Activated CD4-positive, CD25-positive, alpha-beta regulatory T cell treated with anti-CD3 and anti-CD28 coated beads, Interleukin-2, amount 50 U/mL, for 16 hours (primary cell): ENCODE measurements at places on chromosomes 12 and 14.

DNA sequence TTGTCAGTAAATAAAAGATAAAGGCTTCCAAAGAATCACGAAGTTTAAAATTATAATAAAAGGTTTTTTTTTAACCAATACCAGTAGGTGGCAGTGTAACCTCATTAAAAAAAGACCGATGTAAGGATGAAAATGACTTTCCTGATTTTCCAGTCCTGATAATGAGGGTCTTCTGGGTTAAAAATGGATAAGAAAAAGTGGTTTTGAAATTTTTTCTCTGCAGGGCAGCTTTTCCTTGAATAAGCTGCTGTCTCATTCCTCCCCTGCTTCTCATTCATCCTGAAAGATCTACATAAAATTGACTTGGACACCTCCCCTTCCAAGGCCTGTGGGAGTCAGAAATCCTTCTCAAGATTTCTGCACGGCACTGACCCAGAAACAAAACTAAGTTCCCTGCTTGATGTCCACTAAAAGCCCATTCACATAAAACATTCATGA lies 58.9 kb upstream of the FBXO33 start:
- no peak for DNase-seq

GRCh38 chr14:93317875-93318807 lies 14.7 kb downstream of the BTBD7 start:
- DNase-seq: no peak

- DNase-seq: no peak
These were observed 16.7 kb downstream of the TMEM132D start for GRCh38 chr12:129887101-129887500.

DNA sequence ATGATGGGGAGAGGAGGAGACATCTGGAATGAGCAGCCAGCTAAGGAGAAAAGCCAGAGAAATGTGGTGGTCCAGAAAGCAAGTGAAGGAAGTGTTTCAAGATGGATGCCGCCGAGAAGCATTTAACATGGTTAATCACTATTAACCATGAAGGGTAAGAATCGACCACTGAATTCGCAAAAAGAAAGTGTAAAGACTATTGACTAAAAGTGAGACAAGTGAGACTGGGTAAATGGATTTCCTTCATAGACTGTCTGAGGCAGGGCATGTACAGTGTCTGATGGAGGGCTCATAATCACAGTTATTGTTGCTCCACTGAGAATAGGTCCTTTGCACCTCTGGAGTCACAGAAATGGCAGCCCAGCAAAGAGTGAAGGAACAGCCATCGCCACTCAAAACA lies 25.3 kb upstream of the CLMN start:
- DNase-seq: no peak

DNA sequence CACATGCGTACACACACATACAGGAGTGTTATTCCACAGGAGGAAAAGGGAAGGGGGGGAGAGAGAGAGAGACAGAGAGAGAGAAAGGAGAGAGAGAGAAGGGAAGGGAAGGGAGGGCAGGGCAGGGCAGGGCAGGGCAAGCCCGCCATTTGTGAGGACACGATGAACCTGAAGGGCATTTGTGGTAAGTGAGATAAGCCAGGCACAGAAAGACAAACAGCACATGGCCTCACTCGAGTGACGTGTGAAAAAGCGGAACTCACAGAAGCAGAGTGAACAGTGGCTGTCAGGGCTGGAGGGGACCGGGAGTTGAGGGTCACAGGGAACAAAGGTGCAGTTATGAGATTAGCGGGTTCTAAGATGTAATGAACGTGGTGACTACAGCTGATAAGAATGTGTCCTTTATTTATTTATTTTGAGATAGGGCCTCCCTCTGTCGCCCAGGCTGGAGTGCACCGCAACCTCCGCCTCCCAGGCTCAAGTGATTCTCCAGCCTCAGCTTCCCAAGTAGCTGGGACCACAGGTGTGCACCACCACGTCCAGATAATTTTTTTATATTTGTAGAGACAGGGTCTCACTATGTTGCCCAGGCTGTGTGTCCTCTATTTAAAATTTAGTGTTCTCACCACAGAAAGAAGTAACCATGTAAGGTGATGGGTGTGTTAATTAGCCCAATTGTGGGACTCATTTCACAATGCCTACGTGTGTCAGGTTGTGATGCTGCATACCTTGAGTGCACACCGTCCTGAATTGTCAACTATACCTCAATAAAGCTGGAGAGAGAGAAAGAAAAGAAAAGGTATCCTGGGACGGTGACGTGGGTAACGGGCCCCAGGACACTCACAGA lies 18.7 kb upstream of the FBRSL1 start:
- DNase-seq: no peak

DNA sequence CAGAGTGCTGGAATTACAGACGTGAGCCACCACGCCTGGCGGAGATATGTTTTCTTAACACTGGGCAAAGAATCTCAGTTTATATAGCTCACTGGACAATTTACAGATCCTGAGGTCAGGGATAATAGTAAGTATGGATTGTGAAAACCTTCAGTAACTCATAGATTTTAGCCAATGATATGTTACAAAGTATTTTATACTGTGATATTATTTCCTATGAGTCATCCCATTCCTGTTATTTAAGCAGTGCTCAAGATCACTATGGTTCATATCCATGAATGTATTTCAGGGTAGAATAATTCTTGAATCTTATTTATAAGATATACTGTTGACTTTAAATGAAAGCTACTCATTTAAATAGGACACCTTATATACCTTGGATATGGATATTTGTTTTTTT lies 107.2 kb downstream of the RAD51B start:
- no peak for DNase-seq

DNA sequence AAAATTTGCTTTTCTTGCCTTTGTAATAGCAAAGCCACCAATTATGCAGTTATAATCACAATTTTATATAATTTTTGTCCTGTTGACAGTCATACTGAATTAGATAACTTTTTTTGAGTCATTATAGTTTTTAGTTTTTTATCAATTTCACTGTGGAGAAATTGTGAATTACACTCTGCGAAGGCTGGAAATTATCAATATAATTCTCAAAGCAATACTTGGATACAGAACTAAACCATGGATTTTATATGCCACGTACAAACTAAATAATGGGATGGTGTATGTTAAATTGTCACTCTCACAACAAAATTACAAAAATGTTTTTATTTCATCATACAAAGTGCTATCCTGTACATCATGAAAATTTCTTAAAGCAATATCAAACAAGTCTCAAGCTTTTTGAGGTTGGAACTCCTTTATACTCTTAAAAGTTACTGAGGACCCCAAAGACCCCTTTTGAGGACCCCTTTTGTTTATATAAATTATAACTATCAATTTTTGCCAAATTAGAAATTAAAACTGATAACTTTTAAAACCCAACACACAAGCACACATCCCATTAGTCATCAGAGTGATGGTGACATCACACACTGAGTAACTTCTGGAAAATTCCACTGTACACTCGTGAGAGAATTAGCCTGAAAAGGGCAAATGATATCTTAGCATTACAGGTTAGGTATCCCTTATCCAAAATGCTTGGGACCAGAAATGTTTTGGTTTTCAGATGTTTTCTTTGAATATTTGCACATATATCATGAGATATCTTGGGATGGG lies 19.8 kb upstream of the AQP2 start:
- DNase-seq: no peak

GRCh38 chr14:74911704-74912103 lies 11.4 kb downstream of the RPS6KL1 start:
- DNase-seq: no peak
